ENCODE measurements at places on chromosomes 5 and 9.

- DNase-seq: no peak
These were observed 19.6 kb downstream of the IPPK start for GRCh38 chr9:92650296-92650695.

GRCh38 chr9:97794666-97795065, 58.4 kb upstream of the FOXE1 start:
- DNase-seq: no peak

DNA sequence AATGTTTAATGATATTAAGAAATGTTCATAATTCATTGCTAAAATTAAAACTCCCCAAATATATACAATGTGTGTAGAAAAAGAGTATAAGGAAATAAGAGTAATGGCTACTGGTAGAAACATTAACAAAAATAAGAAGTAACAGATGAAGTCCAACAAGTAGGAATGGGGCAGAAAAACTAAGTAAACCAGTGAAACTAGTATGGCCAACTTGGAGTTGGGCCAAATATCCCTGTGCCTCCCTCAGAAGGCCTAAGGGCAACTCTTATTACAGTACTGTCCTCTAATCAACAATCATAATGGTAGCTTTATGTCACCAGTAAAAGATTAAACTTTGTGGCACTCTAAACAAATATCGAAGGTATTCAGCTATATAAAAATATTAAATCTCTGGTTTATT, 93.5 kb downstream of the SSBP2 start:
- no peak for DNase-seq

DNA sequence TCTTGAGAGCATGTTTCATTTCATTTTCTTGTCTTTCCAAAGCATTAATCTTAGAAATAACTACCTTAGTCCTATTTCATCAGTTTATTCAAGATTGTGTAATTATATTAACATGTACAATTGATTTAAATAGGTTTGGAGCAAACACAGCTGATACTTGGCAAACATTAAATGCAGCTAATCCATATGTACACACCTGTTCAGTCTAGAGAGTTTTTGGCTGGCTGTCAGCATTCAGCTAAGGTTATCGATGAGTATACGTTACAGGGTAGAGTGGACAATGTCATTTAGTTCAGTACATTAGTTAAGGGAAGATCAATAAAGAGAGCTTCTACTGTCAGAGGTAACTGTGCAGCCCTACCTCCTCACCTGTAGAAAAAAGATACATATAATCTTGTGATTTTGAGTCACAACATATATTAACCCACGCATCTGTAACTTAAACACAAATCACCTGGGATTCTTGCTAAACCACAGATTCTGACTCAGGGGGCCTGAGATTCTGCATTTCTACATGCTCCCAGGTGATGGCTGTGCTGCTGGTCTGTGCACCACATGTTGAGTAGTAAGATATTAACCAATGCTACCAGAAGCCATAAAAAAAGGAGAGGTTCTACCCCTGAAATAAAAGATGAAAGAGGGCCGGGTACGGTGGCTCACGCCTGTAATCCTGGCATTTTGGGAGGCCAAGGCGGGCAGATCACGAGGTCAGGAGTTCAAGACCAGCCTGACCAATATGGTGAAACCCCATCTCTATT, 34.1 kb upstream of the PCA3 start:
- no peak for DNase-seq

DNA sequence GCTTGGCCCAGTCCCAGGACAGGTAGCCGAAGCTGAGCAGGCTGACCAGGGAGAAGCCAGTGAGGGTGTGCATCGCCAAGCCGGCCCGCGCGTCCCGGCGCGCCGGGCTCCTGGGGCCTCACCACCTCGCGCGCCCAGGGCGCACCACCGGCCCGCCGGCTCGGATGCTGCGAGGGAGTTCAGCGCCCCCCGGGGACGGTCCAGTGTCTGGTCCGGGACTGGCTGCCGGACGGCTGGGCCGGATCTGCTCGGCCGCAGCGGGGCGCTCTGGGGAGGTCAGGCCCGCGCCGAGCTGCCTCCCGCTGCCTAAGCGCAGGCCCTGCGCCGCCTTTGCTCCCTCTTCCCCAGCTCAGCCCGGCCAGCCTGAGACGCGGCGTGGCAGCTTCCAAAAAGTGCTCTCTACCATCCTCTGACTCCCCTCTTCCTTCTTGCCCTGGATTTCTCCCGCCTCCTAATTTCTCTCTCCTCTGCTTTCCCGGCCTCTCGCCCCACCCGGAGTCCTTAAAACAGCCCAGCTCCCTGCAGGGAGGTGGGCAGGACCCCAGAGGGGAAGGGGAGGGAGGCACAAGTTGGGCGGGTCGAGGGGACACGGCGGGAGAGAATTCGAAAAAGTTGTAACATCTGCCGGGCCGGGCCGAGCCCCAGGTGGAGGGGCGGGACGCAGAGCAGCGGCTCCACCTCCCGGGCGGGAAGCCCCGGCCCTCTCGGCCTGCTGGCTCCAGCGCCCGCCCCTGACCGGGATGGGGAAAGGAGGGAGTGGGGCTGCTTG, at the start of gene ARSI:
ARSI (minus strand) TSS at position 605 of the 769 bp plus-strand sequence; CDS start at position 73, 532 bp downstream.
- DNase-seq: peak; percentile 94

- no peak for DNase-seq
These were observed 16.6 kb downstream of the SV2C start for GRCh38 chr5:76099756-76100155.

DNA sequence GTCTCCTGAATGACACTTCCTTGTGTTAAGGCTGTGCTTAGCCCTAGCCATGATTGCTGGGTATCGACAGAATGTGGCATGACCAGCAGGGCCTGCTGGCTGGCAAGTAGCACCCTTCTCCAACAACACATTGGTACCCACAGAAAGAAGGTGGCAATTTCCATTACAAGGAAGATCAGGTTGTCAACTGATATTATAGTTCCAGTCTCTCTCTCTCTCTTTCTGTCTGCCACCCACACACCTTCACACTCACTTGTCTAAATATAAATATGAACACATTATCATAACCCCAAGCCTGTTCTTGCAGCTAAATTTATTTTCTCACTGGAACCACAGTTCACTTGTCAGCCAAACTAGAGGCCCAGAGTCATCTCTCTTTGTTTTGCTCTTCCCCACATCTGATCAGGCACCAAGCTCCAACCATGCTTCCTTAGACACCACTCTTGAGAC, 408.1 kb upstream of the PIK3R1 start:
- no peak for DNase-seq

DNA sequence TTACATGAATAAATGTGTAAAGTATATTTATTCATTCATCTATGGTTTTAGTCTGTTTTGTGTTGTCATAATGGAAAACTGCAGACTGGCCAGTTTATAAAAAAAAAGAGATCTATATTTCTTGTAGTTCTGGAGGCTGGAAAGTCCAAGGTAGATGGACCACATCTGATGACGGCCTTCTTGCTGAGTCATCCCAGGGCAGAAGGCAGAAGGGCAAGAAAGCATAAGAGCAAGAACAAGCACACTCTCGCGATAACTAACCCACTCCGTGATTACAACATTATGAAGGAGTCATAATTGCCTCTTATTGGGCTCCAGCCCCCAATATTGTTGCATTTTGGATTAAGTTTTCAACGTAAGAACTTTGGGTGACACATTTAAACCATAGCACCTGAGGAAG, 180.4 kb upstream of the DAB2 start:
- DNase-seq: no peak

DNA sequence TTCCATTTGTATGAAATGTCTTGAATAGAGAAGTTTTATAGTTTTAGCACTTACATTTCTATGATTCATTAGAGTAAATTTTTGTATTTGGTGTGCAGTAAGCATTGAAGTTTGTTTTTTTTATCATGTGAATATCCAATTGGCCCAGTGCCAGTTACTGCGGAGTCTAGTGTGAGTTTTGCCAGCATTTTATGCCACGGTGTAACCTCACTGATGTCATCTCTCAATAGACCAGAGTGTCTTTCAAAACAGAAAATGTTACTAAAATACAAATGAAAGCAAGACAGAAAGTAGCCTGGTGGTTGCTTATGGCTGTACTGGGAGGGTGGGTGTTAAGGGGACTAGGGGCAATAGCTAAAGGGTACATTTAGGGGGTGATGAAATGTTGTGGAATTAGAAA, 62.8 kb downstream of the IPPK start:
- DNase-seq: no peak

DNA sequence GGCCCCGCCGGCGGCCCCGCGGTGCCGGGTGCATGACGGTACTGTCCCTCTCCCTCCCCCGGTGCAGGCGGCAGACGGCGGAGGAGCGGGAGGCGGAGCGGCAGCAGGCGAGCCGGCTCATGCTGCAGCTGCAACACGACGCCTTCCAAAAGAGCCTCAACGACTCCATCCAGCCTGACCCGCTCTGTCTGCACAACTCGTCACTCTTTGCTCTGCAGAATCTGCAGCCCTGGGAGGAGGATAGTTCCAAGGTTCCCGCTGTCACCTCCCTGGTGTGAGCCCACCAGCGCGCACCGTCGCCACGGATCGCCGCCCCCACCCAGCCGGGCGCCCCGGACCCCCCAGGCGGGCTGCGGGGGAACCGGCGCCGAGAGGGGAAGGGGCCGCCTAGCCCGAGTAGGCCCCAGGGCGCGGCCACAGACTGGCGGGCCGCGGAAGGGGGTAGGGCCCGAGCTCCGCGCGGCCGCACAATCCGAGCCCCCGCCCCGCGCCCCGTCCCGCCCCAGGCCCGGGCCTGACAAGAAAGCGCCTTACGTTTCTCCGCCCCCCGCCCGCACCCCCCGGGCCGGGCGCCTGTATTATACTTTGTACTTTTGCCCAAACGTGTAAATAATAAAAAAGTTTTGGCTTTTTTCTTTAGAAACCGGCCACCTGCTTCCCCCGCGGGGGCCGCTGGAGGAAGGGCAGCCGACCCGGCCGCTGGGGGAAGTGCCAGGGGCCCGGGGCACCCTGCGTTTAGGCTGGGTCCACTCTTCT, 2.5 kb downstream of the TLX3 start:
- peak; percentile 82 for DNase-seq

GRCh38 chr9:26375448-26375847, 517.2 kb downstream of the CAAP1 start:
- DNase-seq: no peak

- no peak for DNase-seq
These were observed 209.0 kb downstream of the SEC61B start for GRCh38 chr9:99431103-99431502.

DNA sequence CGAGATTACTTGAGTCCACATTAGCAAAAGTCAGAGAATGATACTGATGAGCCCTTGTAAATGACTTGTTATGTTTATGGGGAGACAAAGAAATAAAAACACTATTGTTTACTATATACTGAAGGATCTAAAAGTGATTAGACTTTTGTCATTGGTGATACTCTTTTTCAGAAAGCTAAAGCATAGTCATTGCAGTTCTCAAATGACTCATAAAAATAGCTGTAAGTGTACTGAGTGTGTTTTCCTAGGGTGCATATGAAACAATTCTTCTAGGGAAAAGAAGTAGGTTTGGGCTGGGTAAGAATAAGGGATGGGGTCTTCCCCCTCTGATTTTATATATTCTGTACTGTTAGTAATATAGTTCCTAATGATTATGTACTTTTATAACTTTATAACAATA, 32.6 kb downstream of the WDR36 start:
- DNase-seq: no peak

GRCh38 chr5:30401479-30402058, 791.9 kb upstream of the CDH6 start:
- peak; percentile 88 for DNase-seq

DNA sequence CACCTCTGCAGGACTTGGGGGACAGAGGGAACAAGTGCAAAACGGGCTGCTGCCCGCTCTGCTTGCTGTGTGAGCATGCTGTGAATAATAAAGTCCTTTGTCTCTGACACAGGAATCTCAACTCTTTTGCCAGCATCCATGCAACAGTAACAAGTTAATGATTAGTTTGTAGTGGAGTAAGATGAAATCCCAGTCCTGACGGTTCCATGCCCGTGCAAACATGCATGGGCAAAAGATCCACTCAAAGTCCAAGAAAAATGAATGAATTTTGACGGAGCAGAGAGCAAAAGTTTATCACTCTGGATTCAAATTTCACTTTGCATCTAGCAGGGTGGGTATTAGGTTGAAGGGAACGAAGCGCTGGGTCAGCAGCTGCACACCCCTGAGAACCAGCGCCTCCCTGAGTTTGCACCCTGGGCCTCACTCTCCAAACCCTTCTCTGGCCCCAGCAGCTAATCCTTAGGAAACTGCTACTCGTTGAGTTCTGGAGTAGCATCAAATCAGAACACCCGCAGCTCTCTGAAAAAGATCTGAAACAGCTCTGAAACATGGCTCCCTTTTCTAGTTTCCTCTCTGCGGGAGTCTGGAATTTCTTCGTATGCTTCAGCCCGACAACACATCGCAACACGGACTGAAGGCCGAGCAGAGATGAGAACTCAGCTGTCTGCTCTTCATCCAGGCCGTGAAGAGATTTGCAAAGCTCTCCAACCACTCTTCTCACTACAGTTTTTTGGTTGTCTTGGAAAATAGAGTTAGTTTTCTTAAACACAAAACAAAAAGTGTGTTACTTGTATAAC, 45.6 kb upstream of the RUFY1 start:
- DNase-seq: no peak

DNA sequence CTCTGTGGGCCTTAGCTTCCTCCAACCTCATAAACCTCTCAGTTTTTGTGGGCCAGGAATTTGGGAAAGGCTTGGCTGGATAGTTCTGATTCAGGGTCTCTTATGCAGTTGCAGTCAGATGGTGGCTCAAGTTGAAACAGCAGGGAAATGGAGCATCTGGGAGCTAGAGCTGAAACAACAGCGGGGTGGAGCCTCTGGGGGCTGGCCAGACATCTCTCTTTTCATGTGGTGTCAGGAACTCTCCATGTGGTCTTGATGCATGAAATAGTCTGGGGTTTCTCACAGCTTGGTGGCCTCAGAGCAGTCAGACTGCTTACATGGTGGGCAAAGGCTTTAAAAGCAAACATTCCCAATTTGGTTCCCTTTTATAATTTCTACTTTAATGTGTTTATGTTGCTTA, 13.5 kb downstream of the ZNF346 start:
- peak; percentile 85 for DNase-seq
